Stimulated activated CD4-positive, alpha-beta T cell treated with anti-CD3 and anti-CD28 coated beads, Interleukin-1b, Interleukin-23, amount 100 ng/mL, for 4 hours (primary cell): ENCODE measurements at places on chromosomes 11 and 22.

- no peak for DNase-seq
These were observed 310.7 kb upstream of the NCAM1 start for GRCh38 chr11:112650527-112650926.

- peak; percentile 10 for DNase-seq
These were observed 34.8 kb upstream of the POU2AF1 start for GRCh38 chr11:111413849-111414248.

GRCh38 chr11:33772870-33773269 is 1.4 kb downstream of the FBXO3 start:
- no peak for DNase-seq

DNA sequence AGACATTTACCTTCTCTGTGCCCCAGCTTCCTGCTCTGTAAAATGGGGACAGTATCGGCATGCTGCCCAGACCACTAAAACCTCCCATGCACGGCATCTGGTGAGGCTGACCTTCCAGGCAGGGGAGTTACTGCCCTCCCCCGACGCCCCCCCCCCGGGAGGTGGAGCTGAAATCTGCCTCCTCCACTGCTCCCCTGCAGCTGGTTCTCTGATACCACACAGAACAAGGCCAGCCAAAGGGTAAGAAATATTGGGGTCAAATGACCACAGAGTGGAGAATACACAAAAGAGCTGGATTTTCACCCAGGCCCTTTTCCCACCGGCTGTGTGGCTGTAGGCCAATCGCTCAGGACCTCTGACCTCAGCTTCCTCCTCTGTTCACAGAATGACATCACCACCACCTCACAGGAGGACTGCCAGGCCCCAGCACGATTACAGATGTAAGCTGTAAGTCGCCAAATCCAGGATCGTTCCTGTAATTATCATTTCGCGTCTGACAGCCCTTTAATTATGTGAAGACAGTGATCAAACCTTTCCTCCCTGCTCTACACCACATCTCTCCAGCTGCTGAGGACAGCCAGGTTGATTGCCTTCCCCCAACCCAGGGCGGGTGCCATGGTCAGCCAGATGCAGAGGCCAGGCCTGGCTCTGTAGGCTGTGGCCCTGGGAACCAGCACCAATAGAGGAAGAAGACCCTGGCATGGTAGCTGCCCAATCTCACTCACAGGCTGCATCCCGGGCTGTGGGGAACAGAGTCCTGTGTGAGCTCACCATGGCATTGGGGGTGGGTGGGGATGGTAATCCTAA is 35.7 kb upstream of the KLHL35 start:
- DNase-seq: no peak

- no peak for DNase-seq
These were observed 37.1 kb downstream of the SVIP start for GRCh38 chr11:22792497-22792896.

DNA sequence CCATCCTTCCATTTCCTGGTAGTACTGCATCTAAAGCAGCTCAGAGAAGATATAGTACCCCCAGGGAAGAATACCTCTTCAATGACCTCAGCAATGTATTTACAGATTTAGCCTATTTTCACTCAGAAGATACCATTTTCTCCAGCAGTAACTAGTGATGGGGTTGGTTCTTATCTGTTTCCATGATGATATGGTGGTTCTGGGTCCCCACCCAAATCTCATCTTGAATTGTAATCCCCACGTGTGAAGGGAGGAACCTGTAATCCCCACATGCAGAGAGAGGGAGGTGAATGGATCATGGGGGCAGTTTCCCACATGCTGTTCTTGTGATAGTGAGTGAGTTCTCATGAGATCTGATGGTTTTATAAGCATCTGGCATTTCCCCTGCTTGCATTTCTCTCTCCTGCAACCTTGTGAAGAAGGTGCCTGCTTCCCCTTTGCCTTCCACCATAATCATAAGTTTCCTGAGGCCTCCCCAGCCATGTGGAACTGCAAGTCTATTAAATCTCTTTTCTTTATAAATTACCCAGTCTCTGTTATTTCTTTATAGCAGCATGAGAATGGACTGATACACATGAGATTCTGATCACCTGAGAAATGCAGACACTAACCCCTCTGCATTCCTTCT is 139.2 kb downstream of the CCDC81 start:
- no peak for DNase-seq

- no peak for DNase-seq
These were observed 23.0 kb downstream of the CRKL start for GRCh38 chr22:20940186-20940651.

DNA sequence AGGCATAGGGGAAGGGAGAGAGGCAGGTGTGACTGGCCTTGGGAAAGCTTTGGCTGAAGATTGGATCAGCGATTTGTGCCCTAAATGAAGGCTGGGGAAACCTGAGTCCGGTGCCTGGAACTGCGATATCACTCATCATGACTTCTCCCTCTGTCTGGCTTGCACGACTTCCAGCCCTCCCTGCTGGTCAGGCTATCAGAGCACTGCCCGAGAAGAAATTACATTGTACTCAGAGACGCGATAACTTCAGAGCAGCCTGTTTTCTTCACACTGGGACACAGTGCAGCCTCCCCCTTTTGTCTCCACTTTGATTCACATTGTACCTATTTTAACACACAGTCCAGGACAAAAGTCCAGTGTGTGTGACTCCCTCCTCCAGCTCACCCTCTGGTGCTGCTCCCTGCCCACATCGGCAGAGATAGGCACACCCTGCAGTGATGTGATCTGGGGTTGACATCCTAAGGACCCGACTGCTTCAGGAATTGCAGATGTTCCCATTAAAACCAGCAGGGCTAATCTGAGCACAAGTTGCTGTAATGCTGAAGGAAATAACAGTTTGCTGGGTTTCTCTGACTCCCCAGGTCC is 62.1 kb upstream of the CADM1 start:
- DNase-seq: no peak

DNA sequence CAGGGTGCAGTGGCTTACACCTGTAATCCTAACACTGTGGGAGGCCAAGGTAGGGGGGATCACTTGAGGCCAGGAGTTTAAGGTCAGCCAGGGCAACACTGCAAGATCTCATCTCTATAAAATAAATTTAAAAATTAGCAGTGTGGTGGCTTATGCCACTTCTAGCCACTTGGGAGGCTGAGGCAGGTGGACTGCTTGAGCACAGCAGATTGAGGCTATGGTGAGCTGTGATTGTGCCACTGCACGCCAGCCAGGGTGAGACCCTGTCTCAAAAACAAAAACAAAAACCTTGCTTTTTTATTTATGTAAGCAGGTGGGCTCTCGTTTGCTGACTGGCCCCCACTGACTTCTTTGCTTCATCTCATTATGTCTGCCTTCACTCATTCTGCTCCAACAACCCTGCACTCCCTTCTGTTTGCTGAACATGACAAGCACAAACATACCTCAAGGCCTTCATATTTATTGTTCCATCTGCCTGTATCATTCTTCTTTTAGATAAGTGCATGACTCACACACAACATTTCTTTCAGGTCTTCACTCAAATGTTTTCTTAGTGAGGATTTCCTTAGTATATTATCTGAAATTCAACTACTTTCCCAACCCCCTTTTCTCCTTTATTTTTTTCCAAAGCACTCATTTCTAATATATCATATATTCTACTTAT is 32.4 kb upstream of the CLNS1A start:
- no peak for DNase-seq

- DNase-seq: no peak
These were observed 1.2 kb downstream of the BACE1 start for GRCh38 chr11:117314840-117315239.

DNA sequence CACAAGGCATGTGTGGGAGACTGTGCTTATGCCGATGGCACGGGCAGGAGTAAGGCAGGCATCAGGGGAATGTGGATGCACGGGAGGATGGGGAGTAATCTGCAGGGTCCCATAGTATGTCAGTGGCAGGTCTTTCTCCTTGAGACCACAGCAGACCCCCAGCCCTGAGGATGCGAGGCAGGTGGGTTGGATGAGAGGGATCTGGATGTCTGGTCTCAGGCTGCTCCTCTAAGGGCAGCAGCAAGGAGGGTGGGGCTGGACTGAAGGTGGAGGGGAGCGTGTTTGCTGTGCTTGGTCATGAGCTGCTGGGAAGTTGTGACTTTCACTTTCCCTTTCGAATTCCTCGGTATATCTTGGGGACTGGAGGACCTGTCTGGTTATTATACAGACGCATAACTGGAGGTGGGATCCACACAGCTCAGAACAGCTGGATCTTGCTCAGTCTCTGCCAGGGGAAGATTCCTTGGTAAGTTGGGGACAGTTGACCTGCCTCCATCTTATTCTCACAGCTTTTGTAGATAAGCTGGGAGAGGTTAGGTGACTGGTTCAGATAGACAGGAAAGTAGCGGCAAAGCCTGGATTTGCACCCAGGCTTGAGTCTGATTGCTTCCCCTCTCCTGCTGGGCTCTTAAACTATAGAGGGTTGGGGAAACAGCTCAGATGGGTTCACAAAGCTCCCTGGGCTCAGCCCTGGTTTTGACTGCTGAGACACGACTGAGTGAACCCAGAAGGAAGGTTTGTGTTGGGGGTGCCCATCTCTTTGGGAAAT is at the start of gene APOL1:
TSS of gene APOL1 (plus strand) at position 380 of the 769 bp plus-strand sequence. CDS start 1,823 bp downstream, outside the sequence.
- DNase-seq: no peak

- no peak for DNase-seq
These were observed 450.0 kb downstream of the MIAT start for GRCh38 chr22:27107386-27107785.

DNA sequence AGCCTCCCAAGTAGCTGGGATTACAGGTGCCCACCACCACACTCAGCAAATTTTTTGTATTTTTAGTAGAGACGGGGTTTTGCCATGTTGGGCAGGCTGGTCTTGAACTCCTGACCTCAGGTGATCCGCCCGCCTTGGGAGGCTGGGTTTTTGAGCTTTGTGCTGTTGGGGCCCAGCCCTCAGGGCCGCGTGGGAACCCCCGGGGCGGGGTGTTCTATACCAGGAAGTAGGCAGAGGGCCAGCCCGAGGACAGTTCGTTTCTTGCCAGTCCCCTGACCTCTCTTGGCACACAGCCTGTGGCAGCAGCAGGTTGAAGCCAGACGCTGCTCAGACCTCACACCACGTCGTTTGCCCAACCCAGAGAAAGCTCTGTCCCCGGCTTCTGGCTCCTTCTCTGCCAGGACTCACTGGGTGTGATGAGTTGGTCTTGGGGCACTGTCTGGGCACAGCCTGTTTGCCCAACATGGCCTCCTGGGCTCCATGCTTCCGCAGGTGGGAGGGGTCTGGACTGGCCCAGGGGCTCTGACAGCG is 24.9 kb upstream of the CHKA start:
- no peak for DNase-seq

GRCh38 chr11:75582895-75583717 is 21.1 kb downstream of the SERPINH1 start:
- peak; percentile 17 for DNase-seq

GRCh38 chr11:65595131-65595530 is 469 bp downstream of the KCNK7 start:
- DNase-seq: no peak
